ENCODE measurements at places on chromosomes 11 and 22.
A peak's percentile ranks its signal among the peaks of the same experiment; 100 is the strongest.

DNA sequence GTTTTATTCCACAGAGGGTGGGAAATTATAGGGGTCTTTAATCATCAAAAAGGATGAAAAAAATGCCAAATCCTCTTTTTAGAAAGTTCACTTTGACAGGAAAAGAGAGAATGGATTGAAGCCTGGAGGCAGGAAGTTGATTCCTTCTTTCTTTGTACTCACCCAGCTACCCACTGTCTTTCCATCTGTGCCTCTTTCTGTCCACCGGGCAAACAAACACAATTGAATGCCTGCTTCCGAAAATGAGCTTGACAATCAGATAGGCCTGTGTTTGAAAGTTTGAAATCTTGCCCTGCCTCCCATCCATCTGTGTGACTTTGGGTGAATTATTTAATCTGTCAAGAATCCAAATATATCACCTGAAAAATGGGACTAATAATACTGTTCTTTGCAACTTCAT lies 81.1 kb downstream of the SCN3B start:
- no peak for DNase-seq

DNA sequence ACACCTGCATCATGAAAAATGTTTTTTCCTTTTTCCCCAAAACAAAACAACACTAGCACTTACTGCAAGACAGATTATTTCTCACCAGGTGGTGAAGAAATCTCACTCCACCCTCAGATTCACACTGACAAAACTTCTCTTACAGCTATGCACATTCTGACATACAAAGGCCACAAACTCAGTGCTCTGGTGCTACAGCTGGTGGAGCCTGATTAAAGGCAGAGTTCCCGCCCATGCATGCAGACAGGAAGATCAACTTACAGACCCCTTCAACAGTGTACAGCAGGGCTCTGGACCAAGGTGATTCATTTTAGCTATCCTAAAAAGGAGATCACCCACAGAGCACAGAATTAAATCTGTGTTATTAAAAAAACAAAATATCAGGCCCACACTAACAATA lies 112.6 kb downstream of the CADM1 start:
- no peak for DNase-seq

DNA sequence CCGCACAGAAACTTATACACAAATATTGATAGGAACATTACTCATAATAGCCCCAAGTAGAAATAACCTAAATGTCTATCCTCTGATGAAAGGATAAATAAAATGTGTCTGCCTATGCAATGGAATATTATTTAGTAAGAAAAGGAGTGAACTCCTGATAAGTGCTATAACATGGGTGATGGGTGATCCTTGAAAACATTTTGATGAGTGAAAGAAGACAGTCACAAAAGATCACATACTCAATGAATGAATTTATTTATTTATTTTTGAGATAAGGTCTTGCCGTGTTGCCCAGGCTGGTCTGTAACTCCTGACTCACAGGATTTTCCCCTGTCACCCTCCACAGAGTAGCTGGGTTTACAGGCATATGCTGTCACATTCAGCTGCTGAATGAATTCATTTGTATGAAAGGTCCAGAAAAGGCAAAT lies 17.3 kb downstream of the RNF121 start:
- DNase-seq = peak; percentile 96

GRCh38 chr11:31328697-31329096 lies 40.8 kb downstream of the DCDC1 start:
- DNase-seq = no peak

Measured in kidney tubule cell (primary cell).